Left ventricle myocardium superior (tissue), 1 donor: ENCODE measurements at places on chromosomes 16 and 17.

- DNase-seq: no peak
These were observed 88.0 kb downstream of the CACNG1 start for GRCh38 chr17:67132366-67132765.

GRCh38 chr16:14310519-14310991, 239.4 kb downstream of the MRTFB start:
- no peak for DNase-seq

DNA sequence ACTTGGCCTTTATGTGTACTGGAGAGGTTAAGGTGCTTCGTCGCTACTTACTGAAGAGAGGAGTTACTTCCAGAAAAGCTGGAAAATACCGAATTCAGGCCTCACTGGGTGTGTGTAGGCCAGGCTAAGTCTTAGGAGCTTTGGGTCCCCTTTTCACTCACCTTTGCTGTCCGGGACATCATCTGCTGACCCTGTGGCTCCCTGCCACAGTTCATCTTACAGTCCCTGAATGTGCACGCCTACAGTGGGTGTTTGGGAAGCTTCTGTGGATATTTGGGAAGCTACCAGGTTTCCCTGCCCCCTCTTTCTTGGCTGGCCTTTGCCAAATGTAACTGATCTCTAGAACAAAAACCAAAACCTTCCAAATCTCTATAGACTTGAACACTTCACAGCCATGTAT, 51.4 kb downstream of the ELAC2 start:
- DNase-seq: no peak

DNA sequence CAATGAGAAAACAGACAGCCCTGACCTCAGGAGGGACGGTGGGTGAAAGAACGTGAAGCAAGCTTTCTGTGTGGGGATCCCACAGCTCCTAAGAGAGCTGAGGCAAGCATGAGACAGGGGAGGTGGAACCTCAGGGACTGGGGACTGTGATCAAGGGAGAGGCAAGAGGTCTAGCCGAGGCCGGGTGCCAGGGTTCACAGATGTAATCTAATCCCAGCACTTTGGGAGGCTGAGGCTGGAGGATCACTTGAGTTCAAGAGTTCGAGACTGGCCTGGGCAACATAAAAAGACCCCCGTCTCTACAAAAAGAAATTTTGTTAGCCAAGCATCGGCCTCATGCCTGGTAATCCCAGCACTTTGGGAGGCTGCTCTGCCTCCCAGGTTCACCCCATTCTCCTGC, 4.5 kb upstream of the ADAM11 start:
- DNase-seq: no peak

DNA sequence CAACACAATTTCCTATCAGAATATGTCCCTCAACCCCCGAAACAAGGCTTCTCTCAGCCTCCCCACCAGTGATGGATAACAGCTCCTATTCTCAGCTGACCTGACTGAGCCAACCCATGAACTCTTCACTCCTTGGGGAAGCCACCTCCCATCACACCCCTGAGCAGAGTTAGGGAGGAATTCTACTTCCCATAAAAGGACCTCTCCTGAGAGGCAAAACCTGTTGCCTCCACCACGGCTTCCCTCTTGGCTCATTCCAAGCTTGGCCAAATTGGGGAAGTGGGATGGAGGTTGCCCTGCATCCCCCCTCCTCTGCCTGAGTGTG, 5.7 kb upstream of the RASL10B start:
- no peak for DNase-seq

DNA sequence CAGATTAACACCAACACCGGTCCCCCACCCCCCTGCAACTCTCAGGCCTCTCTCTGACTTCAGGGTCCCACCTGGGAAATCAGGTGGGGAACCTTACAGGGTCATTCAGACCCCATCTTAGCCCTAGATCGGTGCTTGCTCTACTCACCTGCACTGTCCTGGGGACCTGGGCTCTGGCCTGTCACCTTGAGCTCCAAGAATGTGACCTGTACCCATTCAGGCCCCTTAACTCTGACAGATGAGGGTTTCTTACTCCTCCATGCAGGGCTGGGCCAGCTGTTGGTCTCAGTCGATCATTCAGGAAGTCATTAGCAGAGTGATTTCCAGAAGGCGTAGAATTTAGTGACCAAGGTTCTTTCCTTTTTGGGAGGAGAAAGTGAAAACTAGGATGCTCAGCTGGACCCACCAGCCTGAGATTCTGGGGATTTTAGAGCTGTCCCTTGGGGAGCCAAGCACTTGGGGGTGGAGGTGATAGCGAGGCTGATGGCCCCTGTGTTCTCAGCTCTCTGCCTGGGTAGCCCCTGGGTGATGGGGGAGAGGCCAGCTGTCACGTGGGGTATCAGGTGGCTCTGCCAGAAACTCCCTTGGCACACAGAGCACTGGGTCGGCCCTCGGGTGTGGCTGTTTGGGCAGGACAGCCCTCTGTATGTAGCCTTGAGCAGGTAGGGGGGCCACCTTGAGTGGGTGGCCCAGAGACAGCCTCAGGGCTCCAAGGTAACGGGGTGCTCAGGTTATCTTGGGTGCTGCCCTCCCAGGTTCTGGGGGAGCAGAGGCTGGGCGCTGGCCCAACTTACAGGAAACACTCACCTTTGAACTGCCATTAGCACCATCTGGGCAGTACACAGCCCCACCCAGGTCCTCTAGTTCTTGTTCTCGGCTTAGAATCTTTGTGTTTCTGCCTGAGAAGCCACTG, 724 bp downstream of the MVP start:
- peak; percentile 58 for DNase-seq

DNA sequence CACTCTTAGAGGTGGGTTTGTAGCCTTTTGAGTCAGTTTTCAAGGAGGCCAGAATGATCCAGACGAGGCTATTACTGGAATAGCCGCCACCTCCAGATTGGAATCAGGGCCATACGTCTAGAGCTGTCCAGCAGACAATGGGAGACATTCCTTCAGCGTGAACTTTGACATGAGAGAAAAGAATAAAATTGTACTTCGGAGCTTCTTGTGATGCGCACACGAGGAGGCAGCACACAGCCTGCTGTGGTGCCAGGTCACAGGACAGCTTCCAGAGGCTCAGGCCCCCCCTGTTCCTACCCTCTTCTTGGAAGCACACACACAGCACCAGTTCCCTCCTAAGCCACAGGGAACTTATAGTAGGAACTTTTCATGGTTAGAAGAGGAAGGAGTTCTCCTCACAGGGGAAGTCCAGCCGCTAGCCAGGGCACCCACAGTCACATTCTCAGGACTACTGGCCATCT, 81.0 kb downstream of the VPS53 start:
- DNase-seq: no peak

GRCh38 chr16:68251832-68252231, 6.7 kb downstream of the PLA2G15 start:
- DNase-seq: peak; percentile 67

DNA sequence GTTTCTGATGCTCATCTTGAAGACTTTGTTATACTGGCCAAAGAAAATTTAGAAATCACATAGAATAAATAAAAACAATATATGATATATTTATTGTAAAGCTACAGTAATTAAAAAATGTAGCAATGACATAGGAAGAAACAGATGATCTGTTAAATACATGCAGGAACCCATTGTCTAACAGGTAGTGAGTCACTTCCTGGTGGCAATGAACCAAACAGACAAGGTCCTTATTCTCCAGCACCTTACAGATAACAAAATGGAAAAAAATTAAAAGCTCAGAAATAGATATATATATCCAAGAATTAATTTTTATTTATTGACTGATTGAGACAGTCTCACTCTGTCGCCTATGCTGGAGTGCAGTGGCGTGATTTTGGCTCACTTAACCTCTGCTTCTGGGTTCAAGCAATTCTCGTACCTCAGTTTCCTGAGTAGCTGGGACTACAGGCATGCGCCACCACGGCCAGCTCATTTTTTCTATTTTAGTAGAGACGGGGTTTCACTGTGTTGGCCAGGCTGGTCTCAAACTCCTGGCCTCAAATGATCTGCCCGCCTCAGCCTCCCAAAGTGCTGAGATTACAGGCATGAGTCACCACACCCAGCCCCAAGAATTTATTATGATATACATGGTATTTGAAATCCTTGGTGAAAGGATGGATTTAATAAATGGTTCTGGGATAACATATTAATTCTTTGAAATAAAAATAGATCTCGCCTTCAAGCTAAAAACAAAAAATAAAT, 7.5 kb downstream of the NETO2 start:
- no peak for DNase-seq

GRCh38 chr16:983044-984030, 1.8 kb downstream of the SOX8 start:
- DNase-seq: no peak

- no peak for DNase-seq
These were observed 26.2 kb upstream of the NGFR start for GRCh38 chr17:49468811-49469385.
